T1000 (cell line): ENCODE measurements at places on chromosomes 12 and 14.

DNA sequence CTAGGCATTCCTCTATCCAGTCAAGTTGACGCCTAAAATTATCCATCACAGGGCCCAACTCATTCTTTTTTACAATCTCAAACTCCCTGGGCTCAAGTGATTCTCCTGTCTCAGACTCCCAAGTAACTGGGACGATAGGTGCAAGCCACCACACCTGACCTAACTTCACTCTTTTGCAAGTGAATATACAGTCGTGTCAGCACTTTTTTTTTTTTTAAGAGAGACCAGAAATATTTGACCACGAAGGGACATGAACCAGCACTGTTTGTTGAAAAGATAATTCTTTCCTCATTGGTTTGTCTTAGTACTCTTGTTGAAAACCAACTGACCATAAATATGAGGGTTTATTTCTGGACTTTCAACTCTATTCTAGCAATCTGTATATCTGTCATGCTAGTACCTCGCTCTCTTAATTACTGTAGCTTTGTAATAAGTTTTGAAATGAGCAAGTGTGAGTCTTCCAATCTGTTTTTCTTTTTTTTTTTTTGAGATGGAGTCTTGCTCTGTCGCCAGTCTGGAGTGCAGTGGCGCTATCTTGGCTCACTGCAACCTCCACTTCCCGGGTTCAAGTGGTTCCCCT lies 14.0 kb downstream of the PTGR2 start:
- DNase-seq, result no peak

DNA sequence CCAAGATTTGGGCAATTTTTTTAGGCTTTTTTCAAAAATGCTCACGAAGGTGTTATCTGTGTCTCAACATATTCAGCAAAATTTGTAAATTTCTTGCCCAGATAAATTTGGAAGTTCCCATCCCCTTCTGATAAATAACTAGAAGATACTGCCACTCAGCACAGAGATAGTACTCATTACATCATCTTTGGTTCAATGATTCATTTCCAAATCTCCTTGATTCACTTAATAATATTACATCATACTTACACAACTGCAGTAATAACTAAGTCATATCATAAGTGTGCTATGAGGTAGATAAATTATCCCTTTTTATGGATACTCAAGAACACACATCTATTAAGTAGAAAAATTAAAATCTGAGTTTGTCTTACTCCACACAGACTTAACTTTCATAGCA lies 89.4 kb downstream of the RPAP3 start:
- no peak for DNase-seq

DNA sequence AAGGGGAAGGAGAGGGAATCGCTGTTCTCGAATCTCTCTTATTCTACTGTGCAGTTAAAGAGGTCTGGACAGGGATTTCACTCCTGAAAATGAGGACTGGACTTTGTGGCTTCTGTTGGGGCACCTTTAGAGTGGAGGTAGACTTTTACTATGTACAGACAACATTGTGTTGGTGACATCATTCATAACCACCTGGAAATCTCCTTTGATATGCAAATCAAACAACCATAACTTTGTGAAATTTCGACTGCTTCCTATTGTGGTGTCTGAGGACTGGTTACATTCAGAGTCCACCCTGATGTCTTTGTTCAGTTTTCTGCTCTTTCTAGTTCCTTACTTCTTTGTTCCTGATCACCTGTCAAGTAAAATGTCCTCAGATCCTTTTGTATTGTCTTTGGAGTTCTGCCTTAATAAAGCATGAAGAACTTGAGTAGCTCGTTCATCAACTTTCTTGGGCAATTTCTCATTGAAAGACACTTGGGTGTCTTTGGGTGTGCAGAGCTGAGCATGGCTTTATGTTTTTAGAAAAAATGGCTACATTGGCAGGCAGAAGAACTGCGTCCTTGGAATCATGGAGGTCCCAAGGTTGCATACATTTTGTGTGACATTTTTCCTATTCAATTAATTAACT lies 29.8 kb downstream of the LRRK2 start:
- DNase-seq, result no peak

DNA sequence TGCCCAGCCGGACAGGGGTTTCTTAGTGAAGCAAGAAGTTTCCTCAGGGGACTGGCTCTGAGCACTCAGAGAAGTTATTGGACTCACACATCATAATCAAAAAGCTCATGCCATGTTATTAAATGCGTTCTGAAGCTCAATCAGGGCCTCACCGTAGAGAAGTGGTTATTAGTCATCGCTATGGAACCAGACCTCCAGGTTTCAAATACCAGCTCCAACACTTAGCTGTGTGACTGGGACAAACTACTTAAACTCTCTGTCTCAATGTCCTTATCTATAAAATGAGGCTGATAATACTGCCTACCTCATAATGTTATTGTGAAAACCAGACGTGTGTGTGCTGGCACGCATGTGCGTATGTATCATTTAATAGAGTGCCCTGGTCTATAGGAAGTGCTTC lies 7.3 kb downstream of the STAT6 start:
- DNase-seq, result no peak

DNA sequence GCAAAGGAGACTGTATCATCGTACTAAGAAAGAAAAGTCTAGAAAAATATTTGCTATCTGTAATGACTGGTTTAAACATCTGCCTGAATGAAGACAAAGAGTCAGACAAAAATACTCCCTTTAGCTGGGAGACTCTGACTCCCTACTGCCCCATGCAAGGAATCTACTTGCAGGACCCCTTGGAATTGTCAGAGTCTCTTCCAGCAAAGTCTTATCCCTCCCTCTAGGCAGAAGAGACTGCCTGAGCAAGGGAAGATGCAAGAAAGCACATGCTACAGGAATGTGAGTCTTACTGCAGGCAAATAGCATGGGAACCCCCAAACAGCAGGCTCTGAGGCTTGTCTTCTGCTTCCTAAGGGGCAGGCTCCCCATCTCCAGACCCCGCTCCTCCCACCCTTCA lies 154.0 kb downstream of the KCNA5 start:
- DNase-seq, result no peak

- DNase-seq, result no peak
These were observed 308.1 kb downstream of the EGLN3 start for GRCh38 chr14:33642691-33643244.

- no peak for DNase-seq
These were observed 368.7 kb downstream of the NELL2 start for GRCh38 chr12:44507461-44507860.

DNA sequence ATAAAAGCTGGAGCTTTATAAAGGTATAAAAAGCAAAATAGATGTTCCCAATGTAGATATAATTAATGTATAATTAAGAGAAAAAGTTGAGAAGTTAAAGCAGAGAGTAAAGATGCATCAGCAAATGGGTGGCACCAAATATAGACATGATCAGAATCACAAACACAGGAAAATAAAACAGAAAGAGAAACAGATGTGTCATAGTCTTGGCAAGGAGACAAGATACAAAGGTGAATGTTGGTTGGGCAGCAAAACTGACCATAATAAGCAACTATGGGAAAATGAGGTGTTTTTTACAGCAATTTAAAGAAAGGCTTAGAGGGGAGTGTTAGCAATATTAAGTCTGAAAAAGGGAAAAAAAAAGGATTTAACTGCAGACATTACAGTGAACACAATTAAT lies 135.4 kb upstream of the CLEC14A start:
- no peak for DNase-seq

- no peak for DNase-seq
These were observed 96.8 kb downstream of the OSBPL8 start for GRCh38 chr12:76462668-76463224.

DNA sequence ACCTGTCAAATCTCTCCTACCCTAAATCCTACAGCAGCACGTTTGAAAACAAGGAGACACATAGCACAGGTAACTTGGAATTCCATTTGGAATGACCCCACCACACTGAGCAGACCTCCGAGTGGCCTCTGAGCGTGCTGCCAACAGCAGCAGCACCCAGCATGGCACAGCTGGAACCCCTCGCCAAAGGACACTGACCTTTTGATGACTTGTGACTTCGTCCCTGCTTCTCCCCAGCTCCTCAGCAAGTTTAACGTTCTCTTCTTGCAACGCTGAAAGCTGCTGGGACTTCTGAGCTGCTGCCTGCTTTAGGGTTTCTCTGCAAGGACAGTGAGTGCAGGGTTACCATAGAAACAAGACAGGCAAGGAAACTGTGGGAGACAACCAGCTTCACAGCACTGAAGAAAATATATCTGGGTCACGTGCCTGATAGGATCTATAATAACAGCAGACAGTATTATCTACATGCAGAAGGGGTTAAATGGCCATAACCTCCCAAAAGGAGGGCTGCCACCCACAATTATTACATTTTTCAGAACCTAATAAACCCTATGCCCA lies 43.3 kb upstream of the VPS33A start:
- DNase-seq, result no peak

DNA sequence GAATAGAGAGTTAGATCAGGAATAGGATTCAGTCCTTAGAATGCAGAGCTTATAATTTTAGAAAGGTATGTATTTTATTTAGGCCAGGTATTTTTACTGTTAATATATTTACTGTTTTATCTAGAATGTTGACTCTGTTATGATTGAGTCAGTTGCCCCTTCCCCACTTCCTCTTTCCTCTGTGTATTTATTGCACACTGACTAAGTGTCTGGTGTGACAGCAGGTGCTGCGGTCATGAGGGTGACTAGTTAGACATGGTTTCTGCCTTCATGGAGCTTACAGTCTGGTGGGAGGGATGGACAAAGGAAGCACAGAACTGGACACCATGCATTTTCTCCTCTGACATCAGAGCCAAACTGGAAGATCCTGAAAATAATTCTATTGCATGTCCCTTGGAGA lies 159.8 kb downstream of the CACNA1C start:
- no peak for DNase-seq

DNA sequence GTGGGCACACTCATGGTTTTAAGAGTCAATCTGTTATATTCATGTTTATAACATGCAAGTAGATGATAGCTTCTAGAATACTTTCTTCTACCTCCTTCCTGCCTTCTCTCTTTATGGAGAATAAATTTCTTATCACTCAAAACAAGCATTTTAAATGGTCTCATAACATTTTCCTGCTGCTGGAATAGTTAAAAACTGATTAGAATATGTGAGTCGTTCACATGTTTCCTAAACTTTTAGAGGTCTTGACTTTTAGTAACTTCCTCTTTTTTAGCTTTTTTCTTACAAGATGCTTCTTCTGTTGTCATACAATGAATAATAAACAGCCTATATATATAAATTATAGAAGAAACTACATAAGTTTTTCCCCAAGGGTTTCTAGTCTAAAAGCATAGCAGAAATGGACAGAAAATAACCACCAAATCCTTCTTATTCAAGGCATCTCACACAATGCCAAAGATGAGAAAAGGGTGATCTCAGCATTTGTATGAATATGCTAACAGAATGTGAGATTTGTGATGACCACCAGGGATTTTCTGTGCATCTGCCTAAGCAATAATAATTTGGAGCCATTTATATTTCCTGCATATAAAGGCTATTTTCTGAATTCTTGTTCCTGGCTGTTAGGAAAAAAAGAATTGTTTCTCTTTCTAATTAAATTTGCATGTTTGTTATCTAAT lies 127.8 kb downstream of the DAAM1 start:
- DNase-seq, result no peak

GRCh38 chr12:125097427-125097826 lies 32.2 kb downstream of the AACS start:
- no peak for DNase-seq

DNA sequence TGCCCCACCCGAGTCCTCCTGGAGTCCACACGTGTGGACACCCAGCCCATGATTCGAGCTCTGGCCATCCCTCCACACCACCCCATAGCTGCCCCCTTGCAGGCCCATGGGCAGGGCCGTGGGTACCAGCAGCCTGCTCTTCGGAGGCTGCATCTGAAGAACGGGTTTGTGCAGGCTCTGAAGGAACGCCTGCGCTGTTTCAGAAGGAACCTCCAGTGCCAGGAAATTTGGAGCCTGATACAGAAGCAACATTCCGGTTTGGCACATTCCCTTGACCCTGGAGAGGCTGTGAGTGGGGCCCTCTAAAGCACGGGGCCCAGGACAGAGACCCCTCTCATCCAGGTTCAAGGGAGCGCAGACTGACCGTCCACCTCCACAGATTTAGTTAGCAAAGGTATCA lies 57.0 kb downstream of the ZNF664 start:
- no peak for DNase-seq

DNA sequence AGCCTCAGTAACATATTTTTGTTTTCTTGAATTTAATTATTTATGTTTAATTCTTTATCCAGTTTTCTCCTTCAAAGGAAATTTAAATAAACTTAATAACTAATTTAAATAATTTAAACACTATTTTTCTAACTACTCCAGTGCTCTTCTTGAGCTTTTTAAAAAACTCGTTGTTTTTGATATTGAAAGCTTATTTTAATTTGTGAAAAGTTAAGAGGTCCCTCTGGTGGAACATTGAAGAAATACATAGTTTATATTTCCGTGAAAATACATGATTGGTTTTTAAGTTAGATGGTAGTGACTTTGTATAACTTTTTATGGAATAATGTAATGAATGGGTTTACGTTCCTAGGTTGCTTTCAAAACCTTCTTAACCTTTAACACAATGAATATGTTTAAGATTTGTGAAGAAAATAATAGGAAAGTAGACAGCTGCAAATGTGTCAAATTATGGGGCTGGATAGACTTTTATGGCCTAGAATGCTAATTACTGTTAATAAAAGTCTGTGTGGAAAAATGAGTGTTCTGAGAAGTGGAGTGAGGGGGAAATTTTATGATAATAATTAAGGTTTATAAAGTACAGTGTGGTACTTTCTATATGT lies 45.9 kb upstream of the MSRB3 start:
- DNase-seq, result no peak

DNA sequence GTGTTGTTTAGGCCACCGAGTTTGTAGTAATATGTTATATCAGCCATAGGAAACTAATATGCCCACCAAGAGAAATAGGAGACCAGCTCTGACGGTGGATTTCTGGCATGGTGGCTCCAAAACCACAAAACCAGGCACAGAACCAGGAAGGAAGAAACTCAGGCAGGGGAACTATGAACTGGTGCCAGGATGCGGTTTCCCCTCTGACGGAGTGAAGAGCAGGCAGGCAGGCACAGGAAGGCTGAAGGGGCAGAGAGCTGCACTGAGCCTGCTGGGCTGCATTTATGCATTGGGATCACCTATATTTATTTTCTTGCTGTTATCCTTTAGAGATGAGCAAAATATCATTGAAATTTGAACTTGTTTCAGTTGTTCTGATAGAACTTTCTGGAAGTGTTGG lies 479.4 kb downstream of the VRK1 start:
- DNase-seq, result no peak

GRCh38 chr12:31845613-31846322 lies 113.4 kb upstream of the RESF1 start:
- no peak for DNase-seq

- no peak for DNase-seq
These were observed 17.9 kb downstream of the ZDHHC22 start for GRCh38 chr14:77123381-77124325.

DNA sequence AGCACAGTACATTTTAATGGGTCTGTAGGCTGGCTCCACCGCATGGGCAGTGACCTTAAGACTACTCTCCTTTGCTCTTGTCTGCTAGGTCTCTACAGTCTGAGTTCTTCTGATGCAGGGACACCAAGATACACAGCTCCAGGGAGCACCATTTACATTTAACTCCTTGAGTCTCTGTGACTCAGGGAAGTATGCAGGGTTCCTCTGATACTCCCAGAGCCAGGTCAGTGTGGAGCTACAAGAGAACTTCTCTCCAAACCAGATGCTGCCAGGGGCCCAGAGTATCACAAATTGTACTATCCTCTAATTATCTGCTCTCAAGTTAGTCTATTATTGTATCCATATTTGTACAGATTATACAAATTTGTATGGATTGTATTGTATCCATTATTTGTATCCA lies 15.2 kb downstream of the ZFP36L1 start:
- DNase-seq, result no peak

- DNase-seq, result no peak
These were observed 498.4 kb downstream of the PCNX1 start for GRCh38 chr14:71405676-71406075.

GRCh38 chr12:124170760-124171159 lies 124.1 kb upstream of the RFLNA start:
- no peak for DNase-seq
